ENCODE measurements at places on chromosomes 7 and 10.
A peak's percentile ranks its signal among the peaks of the same experiment; 100 is the strongest.

GRCh38 chr7:6546498-6547251 lies 4.6 kb downstream of the GRID2IP start:
- DNase-seq = no peak

DNA sequence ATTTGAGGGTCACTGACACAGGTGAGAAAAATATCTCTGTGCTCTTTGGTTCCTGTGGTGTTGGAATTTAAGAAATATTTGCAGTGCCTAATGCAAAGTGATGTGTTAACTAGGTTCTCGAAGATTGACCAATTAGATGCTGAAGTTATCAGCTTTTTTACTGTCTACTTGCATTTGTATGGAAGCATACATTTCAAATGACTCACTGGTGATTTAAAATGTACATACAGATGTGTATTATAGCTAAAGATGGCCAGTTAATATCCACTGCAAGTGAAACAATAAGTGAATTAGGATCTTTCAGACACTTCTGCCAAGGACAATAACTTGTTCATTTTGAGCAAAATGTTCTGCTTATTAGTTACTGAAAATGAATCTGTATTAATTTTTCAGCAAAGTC lies 205.0 kb downstream of the FANK1 start:
- no peak for DNase-seq

DNA sequence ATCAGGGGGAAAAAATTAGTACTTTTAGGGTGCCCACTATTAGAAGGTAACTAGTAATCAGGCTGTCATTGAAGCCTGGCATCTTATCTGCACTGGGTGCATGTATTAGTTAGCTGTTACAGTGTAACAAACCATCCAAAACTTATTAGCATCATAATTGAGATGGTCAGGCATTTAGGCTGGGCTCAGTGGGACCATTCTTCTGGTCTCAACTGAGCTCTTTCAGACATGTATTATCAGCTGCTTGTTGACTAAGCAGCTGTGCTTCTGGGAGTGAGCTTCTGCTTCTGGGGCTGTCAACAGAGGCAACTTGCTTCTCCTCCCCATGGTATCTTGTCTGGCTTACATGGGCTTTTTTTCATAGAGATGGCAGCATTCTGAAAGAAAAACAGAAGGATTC lies 154.0 kb upstream of the ZNF92 start:
- DNase-seq = no peak

DNA sequence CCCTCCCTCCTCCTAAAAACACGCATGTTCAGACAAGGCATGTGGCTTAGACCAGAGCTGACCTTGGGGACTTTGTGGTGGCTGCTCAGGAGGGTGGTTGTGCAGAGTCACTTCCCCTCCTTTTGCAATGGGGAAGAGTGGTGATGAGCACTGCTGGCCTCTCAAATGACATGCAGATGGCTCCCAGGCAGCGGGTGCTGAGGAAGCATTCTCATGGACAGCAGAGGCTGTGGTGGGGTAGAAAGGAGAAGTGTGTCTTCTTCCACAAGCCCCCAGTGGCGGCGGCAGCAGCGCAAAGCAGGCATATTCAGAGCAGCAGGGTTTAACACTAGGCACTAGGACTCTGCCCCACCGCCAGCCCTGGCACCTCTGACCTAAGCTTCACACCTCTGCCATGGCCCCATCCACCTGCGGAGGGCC lies 105.9 kb upstream of the ANLN start:
- peak; percentile 90 for DNase-seq

DNA sequence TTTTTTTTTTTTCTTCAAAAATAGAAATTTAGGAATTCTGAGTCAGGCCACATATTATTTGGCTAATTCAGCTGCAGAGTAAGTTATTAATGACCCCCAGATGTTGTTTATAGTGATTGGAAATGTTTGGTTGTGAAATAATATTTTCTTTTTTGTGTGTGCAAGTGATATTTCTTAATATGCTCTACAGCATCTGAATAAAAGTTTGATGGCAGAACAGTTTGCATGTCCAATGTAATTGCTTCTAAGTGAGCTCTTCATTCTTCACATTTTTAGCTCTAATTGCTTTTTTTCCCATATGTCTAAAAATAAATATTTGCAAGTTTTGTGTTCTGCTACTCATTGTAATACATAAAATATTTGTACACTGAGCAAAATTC lies 116.0 kb downstream of the ARID5B start:
- DNase-seq = no peak

DNA sequence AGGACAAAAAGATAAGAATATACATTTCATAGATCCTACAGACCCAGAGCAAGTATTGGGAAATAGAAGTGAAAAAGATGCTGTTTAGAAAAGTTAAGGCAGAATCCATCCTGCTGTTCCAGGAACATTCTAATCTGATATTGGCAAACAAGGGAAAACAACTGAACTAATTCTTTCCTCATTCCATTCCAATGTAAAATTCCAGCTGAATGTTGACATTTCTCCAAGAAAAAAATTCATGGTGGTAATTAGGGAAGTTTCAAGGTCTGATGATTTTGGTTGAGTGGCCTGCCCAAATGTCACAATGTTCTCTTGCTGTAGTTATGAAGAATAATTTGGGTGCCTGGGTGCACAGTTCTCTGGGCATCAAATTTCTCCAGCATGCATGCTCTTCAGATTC lies 15.2 kb downstream of the PIP start:
- no peak for DNase-seq

- no peak for DNase-seq
These were observed 65.2 kb downstream of the CUBN start for GRCh38 chr10:17064435-17064834.

DNA sequence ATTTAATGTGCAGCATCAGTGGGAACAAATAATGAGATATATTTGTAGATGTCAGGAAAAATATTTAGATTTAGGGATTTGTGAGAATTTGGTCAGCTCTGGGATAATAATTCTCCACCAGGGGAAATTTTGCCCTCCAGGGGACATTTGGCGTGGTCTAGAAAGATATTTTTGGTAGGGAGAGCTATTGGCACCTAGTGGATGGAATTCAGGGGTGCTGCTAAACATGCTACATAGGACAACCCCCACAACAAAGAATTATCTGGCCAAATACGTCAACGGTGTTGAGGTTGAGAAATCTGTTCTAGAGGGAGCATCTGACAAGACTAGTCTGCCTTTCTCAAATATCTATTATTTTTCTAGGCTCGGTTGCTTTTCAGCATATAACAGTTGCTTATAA lies 2.1 kb downstream of the ADK start:
- DNase-seq = no peak

GRCh38 chr7:64838691-64839090 lies 44.5 kb downstream of the ZNF138 start:
- DNase-seq = no peak

DNA sequence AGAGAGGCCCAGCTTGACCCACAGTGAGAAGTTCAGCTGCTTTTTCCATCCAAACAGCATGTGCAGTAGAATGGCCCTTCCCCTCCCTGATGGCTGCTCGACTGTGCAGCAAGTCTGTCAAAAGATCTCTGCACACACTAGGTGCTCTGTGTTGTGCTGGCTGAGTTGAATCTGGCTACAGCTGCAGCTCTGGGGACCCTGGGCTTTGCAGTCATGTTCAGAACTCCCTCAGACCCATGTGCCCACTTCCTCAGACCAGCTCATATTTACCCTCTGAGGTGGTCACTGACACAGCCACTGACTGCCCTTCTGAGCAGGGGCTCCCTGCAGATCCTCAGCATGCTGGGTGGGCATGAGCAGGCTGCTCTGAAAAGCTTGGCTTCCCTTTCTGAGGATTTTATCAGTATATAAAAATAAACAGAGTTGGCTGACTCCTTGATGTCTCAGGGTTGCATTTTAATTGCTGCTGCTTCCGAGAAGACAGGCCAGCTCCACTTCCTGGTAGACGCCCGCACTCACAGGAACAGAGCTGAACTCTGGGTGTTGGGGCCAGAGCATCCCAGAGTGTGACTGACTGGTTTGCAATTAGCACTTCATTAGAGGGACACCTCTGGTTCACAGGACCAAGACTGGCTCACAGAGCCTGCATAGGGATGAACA lies 507.9 kb downstream of the RPS24 start:
- DNase-seq = no peak

- no peak for DNase-seq
These were observed 180.0 kb downstream of the PHF14 start for GRCh38 chr7:11153694-11154093.

GRCh38 chr7:36279200-36279925 lies 110.3 kb upstream of the ANLN start:
- DNase-seq = no peak

DNA sequence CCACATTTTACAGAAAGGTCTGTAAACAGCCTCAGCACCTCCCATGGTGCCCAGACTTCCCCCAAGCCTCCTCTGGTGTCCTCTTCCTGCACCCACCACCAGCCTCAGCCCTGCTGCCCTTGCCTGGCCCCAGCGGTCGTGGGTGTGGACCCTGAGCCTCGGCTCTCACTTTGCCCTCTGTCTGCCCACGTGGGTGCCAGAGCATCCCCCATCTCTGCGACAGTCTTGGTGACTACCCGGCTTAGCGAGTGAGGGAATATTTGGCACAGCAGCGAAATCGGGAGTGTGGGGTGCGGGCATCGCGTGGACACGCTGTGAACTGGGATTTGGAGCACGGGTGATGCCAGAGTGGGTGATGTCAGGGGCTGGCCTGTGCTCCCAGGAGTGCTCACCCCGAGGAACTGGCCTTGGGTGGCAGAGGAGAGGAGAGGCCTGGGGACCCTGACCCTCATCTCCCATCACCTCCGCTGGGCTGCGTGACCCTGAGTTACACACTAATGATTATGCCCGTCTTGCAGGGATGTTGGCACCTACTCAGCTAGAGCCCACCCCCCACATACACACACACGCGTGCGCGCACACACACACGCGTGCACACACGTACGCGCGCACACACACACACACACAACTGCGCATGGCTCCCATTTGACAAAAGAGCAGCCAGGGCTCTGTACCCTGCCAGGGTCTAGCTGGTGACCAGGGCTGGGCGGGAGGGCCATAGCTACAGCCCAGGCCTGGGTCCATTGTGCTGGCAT lies 8.7 kb downstream of the ELFN1 start:
- DNase-seq = no peak

GRCh38 chr10:121570315-121570714 lies 27.9 kb downstream of the FGFR2 start:
- no peak for DNase-seq

GRCh38 chr7:48182718-48183369 lies 11.6 kb downstream of the ABCA13 start:
- no peak for DNase-seq

- DNase-seq = no peak
These were observed 857 bp downstream of the INTS15 start for GRCh38 chr7:6590645-6591110.

DNA sequence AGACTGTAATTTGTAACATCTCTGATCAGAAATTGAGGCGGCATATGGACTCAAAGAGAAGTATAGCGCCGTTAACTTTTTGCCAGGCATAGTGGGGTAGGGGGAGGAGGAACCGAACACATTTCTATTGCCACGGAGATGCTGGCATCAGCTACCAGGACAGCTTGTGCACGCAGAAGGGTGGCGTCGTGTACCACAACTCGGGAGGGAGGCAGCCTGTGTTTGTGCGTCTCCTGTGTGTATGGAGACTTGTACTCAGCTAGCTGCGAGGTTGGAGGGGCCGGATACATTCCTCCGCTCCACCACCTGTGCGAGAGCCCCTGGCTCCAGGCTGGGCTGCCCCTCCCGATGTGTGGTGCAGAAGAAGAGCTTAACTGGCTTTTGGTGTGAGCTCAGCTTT lies 634.8 kb downstream of the TYW1 start:
- DNase-seq = no peak

DNA sequence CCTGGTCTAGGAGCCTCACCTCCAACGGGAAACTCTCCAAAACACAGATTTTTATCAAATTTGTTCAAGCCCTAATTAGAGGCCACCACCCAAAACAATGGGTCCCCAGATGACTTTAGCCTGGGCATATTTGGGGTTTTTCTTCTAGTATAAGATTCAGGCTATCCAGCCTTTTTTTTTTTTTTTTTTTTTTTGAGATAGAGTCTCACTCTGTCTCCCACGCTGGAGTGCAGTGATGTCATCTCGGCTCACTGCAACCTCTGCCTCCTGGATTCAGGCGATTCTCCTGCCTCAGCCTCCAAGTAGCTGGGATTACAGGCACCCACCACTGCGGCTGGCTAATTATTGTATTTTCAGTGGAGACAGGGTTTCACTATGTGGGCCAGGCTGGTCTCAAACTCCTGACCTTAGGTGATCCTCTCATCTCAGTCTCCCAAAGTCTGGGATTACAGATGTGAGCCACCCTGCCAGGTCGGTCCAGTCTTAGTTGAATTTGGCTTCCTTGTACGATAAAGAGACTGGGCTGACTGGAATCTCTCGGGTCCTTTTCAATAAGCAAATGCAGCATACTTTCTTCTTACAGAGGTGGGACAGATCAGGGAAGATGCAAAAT lies 91.4 kb upstream of the KLF6 start:
- no peak for DNase-seq

DNA sequence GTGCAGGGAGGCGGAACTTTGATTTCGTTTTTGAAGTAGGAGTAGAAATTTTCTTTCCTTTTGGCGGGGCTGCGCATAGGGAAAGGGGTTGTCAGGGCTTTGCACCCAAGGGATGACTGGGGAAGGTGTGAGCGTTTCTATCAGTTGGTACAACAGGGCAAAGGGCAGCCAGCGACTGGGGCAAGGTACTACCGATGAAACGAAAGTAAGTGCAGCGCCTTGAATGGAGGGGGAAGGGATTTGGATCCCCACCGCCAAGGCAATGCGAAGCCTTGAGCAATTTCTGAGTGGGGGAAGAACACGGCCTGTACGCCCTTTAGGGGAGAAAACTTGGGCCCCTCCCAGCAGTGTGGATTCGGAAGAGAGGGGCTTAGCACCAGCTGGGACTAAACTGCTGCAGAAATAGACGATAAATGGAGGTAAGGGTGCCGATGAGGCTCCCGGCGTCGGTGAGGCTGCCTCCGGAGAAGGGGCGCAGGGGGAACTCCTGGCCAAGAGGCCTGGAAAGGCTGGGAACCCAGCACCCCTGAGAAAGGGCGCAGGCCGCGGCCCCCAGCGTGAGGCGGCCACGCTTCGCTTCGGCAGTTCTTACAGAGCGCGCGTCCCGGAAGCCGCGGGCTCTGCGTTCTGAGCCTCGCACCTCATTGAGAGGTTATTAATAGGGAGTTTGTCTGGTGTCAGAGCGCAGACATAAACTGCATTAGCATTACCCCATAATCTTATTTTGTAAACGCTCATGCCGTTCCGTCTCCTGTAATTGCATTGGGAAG lies 10.0 kb upstream of the TLX1 start:
- DNase-seq = no peak

DNA sequence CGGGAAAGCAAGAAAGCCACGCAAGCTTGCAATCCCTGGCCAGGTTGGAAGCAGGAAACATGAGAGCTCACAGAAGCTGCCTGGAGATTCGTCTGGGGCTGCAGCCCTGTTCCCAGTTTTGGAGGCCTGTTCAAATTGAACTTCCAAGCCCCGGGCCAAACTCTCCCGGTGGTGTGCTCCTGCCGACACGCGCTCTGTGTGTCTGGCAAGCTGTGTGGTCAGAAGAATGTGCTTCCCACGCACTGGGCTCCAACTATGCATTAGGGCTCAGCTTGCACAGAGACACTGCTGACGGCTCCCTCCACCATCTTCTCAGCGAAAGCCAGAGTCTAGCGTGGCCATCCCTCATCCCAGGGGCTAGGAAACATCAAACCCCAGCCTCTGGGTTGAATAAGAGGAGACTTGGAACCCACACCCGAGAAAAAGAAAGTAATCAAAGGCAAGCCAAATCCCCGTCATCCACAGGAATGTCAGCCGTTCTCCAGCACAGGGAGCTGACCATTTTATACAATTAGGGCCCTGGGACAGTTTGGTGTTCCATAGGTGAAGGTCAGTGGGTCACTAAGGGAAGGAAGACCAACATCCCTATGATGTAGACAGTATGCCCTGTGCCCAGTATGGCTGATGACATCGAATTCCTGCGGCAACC lies 107.2 kb downstream of the FGFR2 start:
- DNase-seq = no peak
